ENCODE measurements at places on chromosomes 1 and 21.
A peak's percentile ranks its signal among the peaks of the same experiment; 100 is the strongest.

- DNase-seq = no peak
These were observed 51.3 kb downstream of the KCND3 start for GRCh38 chr1:111938123-111938522.

- no peak for DNase-seq
These were observed 23.0 kb downstream of the IVNS1ABP start for GRCh38 chr1:185293967-185294542.

- no peak for DNase-seq
These were observed 31.6 kb downstream of the PAX7 start for GRCh38 chr1:18662286-18662639.

DNA sequence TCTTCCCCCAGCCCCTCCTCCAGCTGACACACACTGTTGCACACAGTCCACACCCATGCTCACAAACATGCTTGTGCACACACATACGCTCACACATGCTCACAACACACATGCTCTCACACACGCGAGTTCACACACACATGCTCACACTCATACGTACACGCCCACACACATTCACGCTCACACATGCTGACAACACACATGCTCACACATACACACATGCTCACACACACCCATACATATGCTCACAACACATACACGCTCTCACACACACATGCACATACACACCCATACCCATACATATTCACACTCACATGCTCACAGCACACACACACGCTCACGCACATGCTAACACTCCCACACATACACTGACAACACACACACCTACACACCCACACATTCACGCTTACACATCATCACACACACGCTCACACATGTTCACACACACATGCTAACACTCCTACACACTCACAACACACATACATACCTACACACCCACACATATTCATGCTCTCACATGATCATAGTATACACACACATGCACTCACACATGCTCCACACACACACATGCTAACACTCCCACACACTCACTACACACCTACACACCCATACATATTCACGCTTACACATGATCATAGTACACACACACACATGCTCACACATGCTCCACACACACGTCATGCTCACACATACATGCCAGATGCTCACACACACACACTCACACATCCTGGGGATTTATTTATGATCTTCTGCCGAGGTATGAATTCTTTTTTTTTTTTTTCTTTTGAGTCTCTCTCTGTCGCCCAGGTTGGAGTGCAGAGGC is 10.7 kb downstream of the DRAXIN start:
- no peak for DNase-seq

GRCh38 chr1:229347528-229347927 is 4.7 kb upstream of the CCSAP start:
- DNase-seq = no peak

- no peak for DNase-seq
These were observed 78.7 kb upstream of the TSPAN2 start for GRCh38 chr1:115168026-115168425.

- no peak for DNase-seq
These were observed 246.1 kb downstream of the SLC45A1 start for GRCh38 chr1:8563944-8564537.

DNA sequence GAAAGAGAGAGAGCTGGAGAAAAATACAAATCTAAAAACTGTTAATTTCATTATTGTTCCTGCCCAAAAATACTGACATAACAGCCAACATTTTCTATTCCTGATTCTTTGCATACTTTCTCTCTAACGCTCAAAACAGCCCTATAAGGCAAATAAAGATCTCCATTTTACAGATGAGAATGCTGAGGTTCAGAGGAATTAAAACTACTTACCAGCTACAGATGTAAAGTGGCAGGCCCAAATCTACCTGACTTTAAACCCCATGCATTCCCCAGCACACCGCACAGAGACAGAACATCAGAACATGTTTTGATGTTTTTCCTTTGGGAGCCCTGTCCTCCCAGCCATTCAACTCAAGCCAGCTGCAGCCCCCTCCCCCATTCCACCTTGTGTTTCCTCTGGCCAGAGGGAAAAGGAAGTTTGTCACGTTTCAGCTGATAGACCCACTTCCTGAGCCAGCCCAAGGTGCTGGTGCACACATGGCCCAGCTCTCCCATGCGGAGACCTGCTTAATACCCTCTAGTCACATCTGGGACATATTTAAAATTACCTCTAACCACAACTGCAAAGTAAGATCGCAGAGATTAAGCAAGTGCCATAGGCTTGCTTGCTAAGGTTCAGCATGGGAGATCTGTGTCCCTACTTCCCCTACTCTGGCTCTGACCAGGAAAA is 133.1 kb upstream of the NFIA start:
- DNase-seq = no peak

- peak; percentile 54 for DNase-seq
These were observed 972 bp downstream of the CFAP410 start for GRCh38 chr21:44337941-44338895.

- no peak for DNase-seq
These were observed 142.3 kb downstream of the CHD1L start for GRCh38 chr1:147384804-147385203.

DNA sequence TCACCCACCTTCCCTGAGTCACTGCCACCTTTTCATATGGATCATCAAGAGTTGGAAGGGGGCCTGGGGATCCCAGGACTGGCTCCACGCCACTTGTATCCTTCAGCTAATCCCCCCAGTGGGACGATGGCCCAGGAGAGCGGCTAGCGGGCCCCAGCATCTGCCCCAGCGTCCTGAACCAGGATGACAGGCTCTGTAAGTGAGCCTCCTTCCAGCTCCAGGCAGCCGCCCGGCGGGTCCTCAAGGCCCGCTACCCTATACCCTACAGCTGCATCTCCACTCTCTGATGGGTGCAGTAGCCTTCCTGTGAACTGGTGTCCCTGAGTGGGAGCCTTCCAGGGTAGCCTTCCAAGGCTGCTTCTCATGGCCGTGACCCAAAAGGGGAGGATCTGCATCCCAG is 183.1 kb downstream of the ATG4C start:
- DNase-seq = no peak

DNA sequence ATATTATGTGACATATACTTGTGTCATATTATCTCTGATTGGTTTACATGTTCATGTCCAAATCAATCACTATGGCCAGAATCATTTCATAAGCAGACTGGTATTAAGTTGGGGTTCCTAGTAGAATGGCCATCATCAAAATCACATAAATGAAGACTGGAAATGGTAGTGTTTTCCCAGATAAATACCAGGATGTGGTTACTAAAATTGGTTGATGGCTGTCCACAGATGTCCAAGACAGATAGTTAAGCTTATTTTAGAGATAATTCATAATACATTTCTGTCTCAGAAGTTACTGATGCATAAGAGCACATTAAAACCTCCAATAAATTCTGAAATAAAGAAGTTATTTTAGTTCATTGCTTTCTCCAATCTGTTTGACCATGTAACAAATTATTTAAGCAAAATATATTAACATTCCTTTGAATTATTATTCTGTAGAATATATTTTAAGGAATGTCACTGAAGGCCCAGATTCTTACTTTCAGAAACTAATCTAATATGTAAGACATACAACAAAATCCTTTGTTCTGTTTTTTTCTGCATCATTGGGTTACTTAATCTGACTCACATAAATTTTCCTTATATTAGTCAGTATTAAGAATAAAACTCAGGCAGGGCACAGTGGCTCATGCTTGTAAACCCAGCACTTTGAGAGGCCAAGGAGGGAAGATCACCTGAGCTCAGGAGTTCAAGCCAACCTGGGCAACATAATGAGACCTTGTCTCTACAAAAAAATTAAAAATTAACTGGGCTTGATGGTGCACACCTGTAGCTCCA is 483.9 kb downstream of the PTPRC start:
- no peak for DNase-seq

- DNase-seq = no peak
These were observed 820.3 kb downstream of the USP25 start for GRCh38 chr21:16550118-16550517.

GRCh38 chr1:33384040-33384812 is 46.7 kb downstream of the PHC2 start:
- DNase-seq = no peak

DNA sequence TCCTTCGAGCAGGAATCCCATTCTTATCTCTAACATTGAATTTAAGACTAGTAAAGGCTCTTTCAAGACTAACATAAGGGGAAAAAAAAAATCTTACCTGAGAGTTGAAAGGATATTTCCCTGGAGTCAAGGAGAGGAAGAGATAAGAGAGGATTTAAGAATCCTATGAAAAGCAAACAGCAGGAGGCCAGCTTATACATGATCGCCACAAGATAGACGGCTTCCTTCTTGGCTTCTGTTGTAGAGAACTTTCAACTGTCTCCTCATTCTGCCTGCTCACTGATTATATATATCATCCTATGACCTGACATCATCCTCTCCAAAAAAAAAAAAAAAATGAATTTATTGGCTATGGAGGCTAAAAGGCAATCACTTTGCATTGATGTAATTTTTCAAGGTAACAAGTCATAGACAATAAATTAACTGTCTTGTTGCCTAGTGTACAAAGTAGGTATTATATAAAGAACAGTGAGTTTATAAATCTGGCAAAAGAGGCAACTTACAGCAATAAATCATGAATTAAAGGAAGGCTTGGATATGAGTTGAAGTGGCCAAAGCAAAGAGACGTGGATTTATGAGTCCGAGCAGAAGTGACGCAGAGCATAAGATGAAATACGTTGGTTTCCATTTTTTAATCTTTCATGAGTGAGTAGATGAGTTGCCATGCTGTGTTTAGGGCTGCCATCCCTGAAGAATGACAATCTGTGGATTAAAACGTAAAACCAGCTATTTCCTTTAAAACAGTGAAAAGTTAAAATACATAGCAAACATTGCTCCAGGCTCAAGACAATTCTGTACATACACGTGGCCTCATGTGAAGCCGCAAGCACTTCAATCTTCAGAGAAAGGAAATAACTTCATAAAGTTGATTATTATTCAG is at the start of gene UTS2:
Gene UTS2 (minus strand): TSS at position 262 of the 880 bp plus-strand sequence. CDS start 62 bp downstream, at position 200.
- DNase-seq = no peak

- no peak for DNase-seq
These were observed 10.8 kb upstream of the NFASC start for GRCh38 chr1:204859861-204860267.

DNA sequence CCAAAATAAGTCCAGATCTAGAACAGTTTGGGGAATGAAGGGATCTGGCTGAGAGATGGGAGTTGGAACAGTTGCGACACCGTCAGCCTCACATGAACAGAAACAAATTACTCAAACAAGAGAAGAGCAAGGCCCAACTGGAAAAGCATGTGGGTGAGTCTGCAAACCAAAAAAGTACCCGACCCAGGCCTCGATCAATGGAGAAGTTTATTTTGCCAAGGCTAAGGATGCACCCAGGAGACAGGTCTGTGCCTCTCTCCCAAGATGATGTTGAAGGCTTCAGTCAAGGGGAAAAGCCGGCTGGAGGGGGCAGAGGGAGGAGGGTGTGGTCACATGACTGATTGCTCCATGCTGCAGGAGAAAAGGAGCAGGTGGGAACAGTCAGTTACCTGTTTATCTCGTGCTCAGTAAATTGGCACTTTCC is 42.3 kb downstream of the KRTAP10-1 start:
- no peak for DNase-seq

DNA sequence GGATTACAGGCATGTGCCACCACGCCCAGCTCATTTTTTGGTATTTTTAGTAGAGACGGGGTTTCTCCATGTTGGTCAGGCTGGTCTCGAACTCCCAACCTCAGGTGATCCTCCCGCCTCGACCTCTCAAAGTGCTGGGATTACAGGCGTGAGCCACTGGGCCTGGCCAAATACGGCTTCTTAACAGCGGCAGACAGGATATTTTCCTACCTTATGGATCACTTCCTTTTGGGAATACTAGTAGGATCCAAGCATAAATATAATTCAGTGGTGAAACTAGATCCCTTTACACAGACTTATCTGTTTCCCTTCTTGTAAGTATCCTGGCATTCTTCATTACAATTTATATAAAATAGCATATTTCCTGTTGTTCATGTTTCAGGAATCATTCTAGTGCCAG is 40.9 kb downstream of the WNT4 start:
- DNase-seq = no peak

All from CD4-positive, alpha-beta T cell treated with Interleukin-4 for 1 hour (primary cell).